Brain microvascular endothelial cell (primary cell): ENCODE measurements at places on chromosomes 1 and 21.

GRCh38 chr1:59674595-59674994 is 140.2 kb upstream of the HOOK1 start:
- DNase-seq, result no peak

GRCh38 chr1:12001996-12002493 is 17.3 kb upstream of the MIIP start:
- DNase-seq, result no peak

GRCh38 chr1:66012106-66012784 is 219.6 kb downstream of the PDE4B start:
- no peak for DNase-seq

GRCh38 chr1:235221653-235222375 is 60.8 kb upstream of the RBM34 start:
- DNase-seq, result no peak

GRCh38 chr1:76162254-76162653 is 87.7 kb downstream of the ST6GALNAC3 start:
- no peak for DNase-seq

- DNase-seq, result peak; percentile 83
Observed at GRCh38 chr1:235972311-235972689, 92.6 kb downstream of the NID1 start.

GRCh38 chr1:37410815-37411214 is 63.6 kb upstream of the ZC3H12A start:
- peak; percentile 18 for DNase-seq

DNA sequence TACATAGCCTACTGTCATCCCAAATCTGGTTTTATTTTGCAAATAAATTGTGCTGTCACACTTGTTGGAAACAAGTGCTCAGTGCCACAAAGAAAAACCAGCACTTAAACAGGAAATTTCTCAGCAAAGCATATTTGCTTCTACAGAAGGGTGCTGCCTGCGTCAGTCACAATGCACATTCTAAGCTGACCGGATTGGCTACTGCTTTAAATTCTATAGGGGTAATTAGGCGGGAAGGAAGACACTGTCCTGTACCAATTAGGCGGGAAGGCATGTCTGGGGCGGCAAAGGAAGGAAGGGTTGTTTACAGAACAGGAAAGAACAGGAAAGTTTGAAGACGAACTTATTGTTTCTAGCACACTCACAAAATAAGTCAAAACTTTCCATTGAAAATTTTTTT is 2.8 kb downstream of the IFI16 start:
- no peak for DNase-seq

GRCh38 chr1:118558933-118559332 is 373.9 kb upstream of the SPAG17 start:
- no peak for DNase-seq

DNA sequence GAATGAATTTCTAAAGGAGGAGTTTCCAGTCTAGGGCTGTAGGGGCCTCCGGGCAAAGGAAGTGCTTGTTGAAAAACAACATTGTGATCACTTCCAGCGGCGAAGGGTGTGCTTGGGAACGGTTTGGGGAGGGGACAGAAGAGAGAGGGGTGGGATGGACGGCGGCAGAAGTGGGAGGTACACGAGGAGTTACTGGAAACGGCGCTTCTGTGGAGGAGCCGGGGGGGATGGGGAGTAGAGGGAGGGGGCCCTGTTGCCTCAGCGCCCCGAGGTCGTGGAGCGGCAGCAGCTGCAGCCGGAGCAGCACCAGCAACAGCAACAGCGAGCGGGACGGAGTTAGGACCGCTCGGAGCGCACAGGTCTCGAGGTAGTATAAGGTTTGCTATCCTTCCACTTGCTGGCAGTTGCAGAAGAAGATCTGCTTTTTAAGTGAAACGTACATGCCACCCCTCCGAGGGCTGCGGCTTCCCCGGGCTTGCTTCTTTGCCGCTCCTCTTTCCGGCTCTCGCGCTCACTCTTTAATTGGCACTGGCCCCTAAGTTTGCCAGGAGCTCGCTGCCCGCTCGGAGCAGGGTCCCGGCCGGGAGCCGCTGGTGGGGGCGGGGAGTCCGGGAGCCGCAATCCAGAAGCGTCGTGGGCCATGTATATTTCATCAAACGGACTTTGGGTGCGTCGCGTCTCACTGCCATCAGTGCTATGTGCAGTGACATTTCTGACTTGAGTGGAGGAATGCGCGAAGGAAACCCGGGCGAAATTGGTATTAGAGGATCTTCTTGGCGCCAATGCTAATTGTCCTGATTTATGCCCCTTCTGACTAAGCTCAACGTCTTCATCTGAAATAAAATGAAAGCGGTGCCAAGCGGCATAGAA is 771 bp upstream of the NTNG1 start:
- DNase-seq, result peak; percentile 19
